ENCODE measurements at places on chromosomes 7 and 10.

- DNase-seq: no peak
- H3K27ac ChIP-seq: peak overlapping the region; percentile 98
- H3K4me1 ChIP-seq: peaks cover 62% of the 10 kb centered on the region
- no peaks in the 10 kb centered on the region for H3K27me3 ChIP-seq
- H3K4me3 ChIP-seq: peak overlapping the region; percentile 97
Measured at GRCh38 chr10:72087392-72087968, 871 bp downstream of the SPOCK2 start.

- no peak overlapping the region for H3K4me3 ChIP-seq
- H3K4me1 ChIP-seq: no peaks in the 10 kb centered on the region
- H3K36me3 ChIP-seq: no peaks in the 10 kb centered on the region
- no peak overlapping the region for H3K27ac ChIP-seq
Measured at GRCh38 chr10:75512203-75512933, 80.9 kb downstream of the LRMDA start.

GRCh38 chr7:70410134-70410750 lies 721.7 kb upstream of the GALNT17 start:
- no peak overlapping the region for H3K4me3 ChIP-seq
- H3K4me1 ChIP-seq: no peaks in the 10 kb centered on the region
- DNase-seq: no peak
- no peak overlapping the region for H3K27ac ChIP-seq
- no peaks in the 10 kb centered on the region for H3K27me3 ChIP-seq

- no peaks in the 10 kb centered on the region for H3K4me1 ChIP-seq
- no peak overlapping the region for H3K27ac ChIP-seq
- no peaks in the 10 kb centered on the region for H3K27me3 ChIP-seq
- no peak overlapping the region for H3K4me3 ChIP-seq
Measured at GRCh38 chr10:88478256-88478655, 104.9 kb downstream of the RNLS start.

- H3K4me1 ChIP-seq: peaks cover 7% of the 10 kb centered on the region
- no peak for DNase-seq
- H3K4me3 ChIP-seq: no peak overlapping the region
Measured at GRCh38 chr10:33617381-33618080, 283.1 kb upstream of the NRP1 start.

GRCh38 chr7:31023877-31024276 lies 28.2 kb upstream of the ADCYAP1R1 start:
- DNase-seq: no peak
- peaks cover 23% of the 10 kb centered on the region for H3K4me1 ChIP-seq
- no peak overlapping the region for H3K4me3 ChIP-seq
- no peaks in the 10 kb centered on the region for H3K27me3 ChIP-seq
- no peak overlapping the region for H3K27ac ChIP-seq

DNA sequence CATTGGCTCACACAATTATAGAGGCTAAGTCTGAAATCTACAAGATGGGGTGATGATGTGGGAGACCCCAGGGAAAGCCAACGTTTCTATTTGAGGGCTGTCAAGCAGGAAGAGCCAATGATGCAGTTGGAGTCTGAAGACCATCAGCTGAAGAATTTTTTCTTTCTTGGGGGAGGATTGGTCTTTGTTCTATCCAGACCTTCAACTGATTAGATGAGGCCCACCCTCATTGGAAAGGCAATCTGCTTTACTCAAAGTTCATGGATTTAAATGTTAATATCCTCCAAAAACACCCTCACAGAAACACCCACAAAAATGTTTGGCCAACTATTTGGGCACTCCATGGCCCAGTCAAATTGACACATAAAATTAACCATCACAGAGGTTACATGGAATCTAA lies 44.3 kb upstream of the DNAJC1 start:
- no peak overlapping the region for H3K27ac ChIP-seq
- no peaks in the 10 kb centered on the region for H3K4me1 ChIP-seq
- peaks cover 12% of the 10 kb centered on the region for H3K27me3 ChIP-seq
- DNase-seq: no peak
- no peak overlapping the region for H3K4me3 ChIP-seq

DNA sequence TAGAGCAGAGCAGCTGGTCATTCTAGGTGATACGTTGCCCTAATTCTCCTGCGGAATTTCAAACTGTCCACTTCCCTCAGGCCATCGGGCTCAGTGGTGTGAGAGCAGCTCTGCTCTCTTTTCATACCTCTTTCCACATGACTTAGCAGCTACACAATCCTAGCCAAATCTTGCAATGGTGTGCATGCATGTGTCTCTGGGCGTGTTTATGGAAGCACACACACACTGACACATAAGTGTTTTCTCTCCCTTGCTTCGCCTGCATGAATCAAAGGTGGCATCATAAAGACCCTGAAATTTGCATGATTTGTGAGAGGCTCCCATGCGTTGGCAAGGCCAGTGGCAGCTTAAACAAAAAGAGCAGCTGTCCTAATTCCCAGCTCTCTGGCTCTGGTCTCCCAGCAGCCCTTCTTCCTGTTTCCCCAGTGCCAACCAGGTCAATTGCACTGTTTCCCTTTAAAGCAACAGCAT lies 1189.5 kb downstream of the GATA3 start:
- peaks cover 2% of the 10 kb centered on the region for H3K36me3 ChIP-seq
- DNase-seq: no peak
- no peaks in the 10 kb centered on the region for H3K4me1 ChIP-seq

DNA sequence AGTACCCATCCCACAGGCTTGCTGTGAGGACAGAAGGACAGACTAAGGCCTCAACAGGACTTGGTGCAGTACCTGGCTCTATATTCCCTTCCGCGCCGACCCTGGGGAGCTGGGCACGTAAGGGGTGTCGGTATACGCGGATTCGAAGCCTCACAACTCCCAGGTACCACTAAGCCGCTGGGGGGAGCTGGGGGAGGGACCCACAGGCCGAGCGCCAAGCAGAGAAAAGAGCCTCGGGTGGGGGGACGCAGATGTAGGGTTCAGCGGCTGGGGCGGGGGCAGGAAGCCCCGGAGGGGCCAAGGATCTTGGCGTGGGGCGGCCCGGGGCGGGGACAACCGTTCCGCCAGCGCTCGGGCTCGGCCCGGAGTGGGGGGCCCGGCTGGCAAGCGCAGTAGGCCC lies 126.4 kb upstream of the ZNF746 start:
- peaks cover 36% of the 10 kb centered on the region for H3K36me3 ChIP-seq
- DNase-seq: peak; percentile 21
- H3K4me1 ChIP-seq: peaks cover 46% of the 10 kb centered on the region
- peaks cover 21% of the 10 kb centered on the region for H3K27me3 ChIP-seq

- H3K27ac ChIP-seq: no peak overlapping the region
- no peak overlapping the region for H3K4me3 ChIP-seq
- peaks cover 18% of the 10 kb centered on the region for H3K27me3 ChIP-seq
- no peaks in the 10 kb centered on the region for H3K36me3 ChIP-seq
Measured at GRCh38 chr10:128864554-128865295, 602.3 kb upstream of the MGMT start.

GRCh38 chr10:46292573-46293023 lies 5.8 kb downstream of the ANTXRL start:
- no peak for DNase-seq
- H3K36me3 ChIP-seq: no peaks in the 10 kb centered on the region
- no peak overlapping the region for H3K27ac ChIP-seq

DNA sequence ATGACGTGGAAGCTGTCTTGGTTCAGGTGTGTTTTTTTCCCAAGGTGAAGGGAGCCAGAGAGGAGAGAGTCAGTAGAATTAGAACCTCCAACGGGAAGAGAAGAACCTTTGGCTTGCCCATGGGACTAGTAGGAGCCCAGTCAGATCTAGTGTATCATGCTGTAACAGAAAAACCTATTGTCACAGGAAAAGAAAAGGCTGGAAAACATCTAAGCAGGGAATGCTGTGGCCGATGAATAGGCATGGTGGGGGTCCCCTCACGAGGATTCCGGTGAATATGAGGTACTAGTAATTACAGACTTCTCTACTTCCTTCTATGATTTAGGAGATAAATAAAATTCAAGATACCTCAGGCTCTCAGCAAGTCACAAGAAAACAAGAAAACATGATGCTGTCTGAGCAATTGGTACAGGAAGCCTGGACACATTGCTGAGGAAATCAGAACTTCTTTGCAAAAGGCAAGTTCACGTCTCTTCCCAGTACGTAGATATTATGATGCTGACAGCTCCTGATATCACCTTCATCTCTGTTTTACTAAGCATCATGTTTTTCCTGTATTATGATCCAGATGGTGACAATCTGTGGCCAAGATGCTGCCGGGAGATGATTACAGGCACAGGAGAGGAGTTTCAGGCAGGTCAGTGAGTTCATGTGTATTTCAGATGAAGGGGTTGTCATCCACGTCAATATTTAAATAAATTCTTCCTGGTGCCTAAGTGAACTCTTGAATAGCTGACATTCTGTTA lies 54.3 kb upstream of the NPY start:
- H3K36me3 ChIP-seq: no peaks in the 10 kb centered on the region
- peaks cover 20% of the 10 kb centered on the region for H3K4me1 ChIP-seq
- H3K27ac ChIP-seq: no peak overlapping the region

DNA sequence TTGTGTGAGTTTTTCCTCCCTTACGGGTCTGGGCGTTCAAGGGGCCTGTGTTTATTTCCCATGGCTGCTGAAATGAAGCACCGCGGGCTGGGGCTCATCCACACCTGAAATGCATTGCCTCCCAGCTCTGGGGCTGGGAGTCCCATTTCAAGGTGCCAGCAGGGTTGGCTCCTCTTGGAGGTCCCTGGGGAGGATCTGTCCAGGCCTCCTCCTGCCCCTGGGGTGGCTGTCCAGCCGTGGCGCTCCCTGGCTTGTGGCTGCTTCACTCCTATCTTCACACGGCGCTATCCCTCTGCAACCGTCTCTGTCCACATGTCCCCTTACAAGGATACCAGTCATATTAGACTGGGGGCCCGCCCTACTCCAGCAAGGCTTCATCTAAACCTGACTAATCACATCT lies 41.1 kb upstream of the CNPY1 start:
- no peak overlapping the region for H3K4me3 ChIP-seq
- H3K27ac ChIP-seq: no peak overlapping the region
- no peaks in the 10 kb centered on the region for H3K36me3 ChIP-seq
- no peaks in the 10 kb centered on the region for H3K4me1 ChIP-seq

GRCh38 chr7:89023206-89023605 lies 227.7 kb upstream of the TEX47 start:
- no peak for DNase-seq
- H3K27me3 ChIP-seq: no peaks in the 10 kb centered on the region
- H3K4me3 ChIP-seq: no peak overlapping the region
- no peak overlapping the region for H3K27ac ChIP-seq
- no peaks in the 10 kb centered on the region for H3K4me1 ChIP-seq
- no peaks in the 10 kb centered on the region for H3K36me3 ChIP-seq

DNA sequence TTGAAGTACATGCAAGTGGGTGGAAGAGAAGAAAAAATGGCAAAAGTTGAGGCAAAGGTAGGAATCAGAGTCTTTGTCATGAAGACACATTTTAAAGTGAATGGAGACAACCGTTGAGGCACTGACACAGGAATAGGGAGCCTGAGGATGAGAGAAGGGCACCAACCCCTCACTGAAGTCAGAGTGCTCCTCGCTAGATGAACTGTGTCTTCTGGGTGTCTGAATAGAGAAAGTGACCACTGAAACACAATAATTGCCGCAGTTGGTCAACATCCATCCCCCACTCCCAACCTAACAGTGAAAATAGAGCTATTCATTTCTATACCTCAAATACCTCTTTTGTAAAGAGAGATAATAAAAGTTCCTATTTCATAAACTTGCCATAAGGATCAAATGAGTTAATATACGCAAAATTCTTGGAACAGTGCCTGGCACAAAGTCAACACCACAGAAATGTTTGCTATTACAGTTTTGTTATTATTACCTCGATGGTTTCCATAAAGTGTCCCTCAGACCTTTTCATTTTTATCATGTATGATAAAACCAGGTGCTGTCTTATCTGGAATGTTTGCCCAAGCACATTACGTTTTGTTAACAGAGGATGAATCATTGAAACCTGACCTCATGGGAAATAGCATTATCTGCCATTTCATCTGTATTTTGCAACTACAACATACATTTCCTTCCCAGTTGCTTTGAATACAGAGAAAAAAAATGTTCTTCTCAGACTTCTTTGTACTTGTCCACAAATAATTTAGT lies 61.8 kb upstream of the SP4 start:
- peaks cover 19% of the 10 kb centered on the region for H3K4me1 ChIP-seq
- no peaks in the 10 kb centered on the region for H3K27me3 ChIP-seq
- DNase-seq: no peak
- H3K27ac ChIP-seq: no peak overlapping the region
- H3K36me3 ChIP-seq: peaks cover 1% of the 10 kb centered on the region

DNA sequence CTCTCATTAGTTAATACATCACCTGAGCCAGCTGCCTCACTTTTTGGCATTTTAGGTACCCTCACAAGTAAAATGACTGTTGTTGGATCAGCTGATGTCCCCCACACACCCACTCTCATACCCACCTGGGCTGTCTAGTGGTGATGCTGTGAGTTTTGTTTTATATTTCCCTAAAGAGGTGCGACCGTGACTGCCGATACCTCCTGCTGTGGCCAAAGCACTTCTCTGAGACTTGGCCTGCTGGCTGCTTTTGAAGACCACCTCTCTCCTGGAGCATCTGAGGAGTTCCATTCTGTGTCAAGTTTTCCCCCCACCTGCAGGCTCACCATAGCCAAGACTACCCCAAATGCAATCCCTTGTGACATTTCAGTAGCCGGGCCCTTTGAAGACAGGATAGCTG lies 6.4 kb upstream of the ACSL5 start:
- no peaks in the 10 kb centered on the region for H3K27me3 ChIP-seq
- H3K27ac ChIP-seq: peak overlapping the region; percentile 74
- DNase-seq: no peak
- peaks cover 4% of the 10 kb centered on the region for H3K36me3 ChIP-seq

DNA sequence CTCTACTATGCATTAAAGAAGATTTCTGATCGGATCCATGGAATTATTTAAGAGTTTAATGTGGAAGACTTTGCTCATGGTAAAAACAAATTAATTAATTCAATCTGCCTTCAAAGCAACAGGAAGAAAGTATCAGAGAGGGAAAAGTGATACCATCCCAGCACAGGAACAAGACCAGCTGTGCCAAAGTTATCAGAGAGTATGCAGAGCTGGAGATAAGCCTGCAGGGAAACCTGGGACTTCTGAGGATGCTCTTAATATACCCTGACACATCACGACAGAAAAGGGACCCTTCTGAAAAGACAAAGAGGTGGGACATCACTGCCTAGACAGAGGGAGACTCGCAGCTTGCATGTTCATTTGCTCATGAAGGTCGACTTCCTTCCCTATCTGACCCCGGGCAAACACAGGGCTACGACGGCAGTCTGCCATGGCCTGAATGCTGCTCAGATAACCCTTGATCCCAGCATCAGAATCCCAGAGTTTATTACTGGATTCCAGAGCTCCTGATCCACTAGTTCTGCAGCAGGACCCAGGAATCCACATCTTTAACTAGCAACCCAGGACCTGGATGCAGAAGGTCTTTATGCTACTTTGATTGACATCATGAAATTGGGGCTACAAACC lies 29.5 kb downstream of the FAM171A1 start:
- no peaks in the 10 kb centered on the region for H3K4me1 ChIP-seq
- H3K4me3 ChIP-seq: no peak overlapping the region
- no peak for DNase-seq
- no peak overlapping the region for H3K27ac ChIP-seq

- H3K27ac ChIP-seq: no peak overlapping the region
- H3K4me1 ChIP-seq: no peaks in the 10 kb centered on the region
- peaks cover 1% of the 10 kb centered on the region for H3K36me3 ChIP-seq
Measured at GRCh38 chr7:98701372-98701771, 84.3 kb downstream of the NPTX2 start.

GRCh38 chr10:23692736-23693135 lies 253.9 kb downstream of the OTUD1 start:
- no peaks in the 10 kb centered on the region for H3K36me3 ChIP-seq
- no peak overlapping the region for H3K4me3 ChIP-seq
- H3K27ac ChIP-seq: no peak overlapping the region
- no peak for DNase-seq
